Spleen (tissue), 13 donors: ENCODE measurements at places on chromosomes 3 and 15. TPM values are rescaled to one million over a fixed set of nuclear protein-coding genes. Genes with fewer than 3 reads are reported as not detected.

GRCh38 chr3:150168698-150169097 lies 198.0 kb upstream of the PFN2 start:
- DNase-seq: no peak

PLSCR2 gene
- polyA plus RNA-seq: not detected

- DNase-seq: no peak
Observed at GRCh38 chr3:52324676-52325075, 8.6 kb downstream of the DNAH1 start.

DNA sequence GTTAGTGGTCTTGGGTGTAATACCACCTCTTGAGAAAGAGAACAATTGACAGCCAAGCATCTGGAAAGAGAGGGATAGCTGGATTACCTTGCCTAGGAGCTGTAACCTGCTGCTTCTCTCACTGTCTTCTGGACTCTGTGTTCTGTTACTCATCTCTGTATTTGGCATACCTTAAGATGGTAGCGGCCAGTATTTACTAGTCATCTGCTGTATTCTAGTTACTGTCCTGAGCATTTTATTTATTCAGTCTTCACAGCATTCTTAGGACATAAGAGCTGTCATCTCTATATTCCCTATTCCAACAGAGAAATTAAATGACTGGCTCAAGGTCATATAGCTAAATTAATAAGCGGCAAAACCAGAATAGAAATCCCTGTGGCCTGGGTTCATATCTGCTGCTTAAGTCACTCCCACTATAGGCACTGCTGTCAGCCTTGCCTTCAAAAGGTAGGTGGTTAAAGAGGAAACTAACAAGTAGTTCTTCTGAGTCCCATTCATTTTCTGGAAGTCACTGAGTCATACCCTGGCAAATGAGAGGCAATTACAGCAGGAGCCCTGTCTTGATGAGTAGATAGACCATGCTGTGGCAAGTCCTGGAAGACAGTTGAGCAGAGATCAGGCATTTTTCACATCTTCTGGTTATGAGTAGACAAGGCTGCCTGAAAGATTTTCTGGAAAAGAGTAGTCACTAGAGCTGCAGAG lies 68.2 kb downstream of the RAB7A start:
- DNase-seq: no peak

SUSD5 gene
- polyA plus RNA-seq: 0.33 TPM

- DNase-seq: no peak
Observed at GRCh38 chr15:82894971-82895520, 57.5 kb downstream of the HOMER2 start.

DNA sequence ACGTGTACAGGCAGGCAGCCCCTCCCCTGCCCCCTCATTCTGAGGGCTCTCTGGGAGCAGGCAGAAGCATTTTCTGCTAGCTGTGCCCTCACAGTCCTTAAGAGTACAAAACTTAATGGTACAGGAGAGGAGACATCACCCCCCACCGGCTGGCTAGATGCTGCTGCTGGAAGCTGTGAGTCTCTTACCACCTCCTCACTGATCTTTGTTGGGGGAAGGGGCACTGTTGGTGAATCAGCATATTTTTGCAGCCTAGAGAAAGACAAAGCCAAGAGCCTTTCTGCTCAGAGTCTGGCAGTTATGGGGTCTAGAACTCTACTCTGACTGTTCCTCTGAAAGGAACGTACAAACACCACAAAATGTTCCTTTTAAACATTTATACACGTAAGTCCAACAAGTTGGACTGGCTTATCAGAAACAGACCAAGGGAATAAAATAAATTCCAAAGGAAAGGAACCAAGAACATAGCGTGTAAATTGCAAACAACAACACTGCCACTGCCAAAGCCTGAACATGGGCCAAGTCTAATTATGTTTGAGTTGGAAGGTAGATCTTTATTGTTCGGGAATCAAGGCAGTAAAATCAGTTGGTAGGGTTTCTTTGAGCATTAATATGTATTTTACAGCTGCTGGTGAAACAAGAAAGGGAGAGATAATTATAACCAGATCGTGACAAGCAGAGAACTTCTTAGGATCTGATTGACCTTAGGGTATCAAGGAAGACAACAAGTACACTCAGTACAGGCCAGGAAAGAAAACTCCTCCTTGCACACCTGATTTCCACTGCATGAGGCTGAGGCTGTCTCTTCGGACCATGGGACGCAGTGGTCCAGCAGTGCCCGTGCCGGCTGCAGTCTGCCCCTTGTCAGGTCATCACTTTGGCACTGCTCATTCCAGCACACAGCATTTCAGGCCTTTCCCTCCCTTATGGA lies 27.4 kb downstream of the CLK3 start:
- no peak for DNase-seq

DNA sequence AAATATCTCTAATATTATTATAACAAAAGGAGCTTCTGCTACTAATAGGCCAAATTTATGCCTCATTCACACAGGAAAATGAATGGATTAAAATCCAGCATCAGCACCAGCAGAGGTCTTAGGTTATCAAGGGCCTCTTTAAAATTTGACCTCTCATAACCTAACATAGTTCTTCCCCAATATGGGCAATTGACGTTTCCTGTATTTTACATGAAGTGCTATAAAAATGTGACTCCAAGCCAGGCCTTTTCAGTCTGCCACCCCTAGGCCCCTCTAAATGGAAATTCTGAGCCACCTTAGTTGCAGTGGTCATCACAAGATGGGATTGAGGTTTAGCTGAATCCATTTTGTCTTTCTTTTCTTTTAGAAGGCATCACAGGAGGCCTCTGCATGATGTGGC lies 70.1 kb downstream of the CASR start:
- no peak for DNase-seq

GRCh38 chr3:173939331-173939730 lies 541.8 kb downstream of the NLGN1 start:
- DNase-seq: no peak

DNA sequence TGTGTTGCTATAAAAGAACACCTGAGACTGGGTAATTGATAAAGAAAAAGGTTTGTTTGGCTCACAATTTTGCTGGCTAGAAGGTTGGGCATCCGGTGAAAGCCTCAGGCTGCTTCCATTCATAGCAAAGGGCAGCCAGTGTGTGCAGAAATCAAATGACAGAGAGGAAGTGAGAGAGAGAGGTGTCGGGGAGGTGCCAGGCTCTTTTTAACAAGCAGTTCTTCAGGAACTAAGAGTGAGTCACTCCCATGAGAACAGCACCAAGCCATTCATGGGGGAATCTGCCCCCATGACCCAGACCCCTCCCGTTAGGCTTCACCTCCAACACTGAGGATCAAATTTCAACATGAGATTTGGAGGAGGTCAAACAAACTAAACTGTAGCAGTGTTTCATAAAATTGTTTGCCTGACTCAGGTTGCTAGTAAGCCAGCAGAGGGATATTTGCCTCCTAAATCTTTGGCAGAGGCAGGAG lies 4.5 kb upstream of the PARP15 start:
- no peak for DNase-seq

DNA sequence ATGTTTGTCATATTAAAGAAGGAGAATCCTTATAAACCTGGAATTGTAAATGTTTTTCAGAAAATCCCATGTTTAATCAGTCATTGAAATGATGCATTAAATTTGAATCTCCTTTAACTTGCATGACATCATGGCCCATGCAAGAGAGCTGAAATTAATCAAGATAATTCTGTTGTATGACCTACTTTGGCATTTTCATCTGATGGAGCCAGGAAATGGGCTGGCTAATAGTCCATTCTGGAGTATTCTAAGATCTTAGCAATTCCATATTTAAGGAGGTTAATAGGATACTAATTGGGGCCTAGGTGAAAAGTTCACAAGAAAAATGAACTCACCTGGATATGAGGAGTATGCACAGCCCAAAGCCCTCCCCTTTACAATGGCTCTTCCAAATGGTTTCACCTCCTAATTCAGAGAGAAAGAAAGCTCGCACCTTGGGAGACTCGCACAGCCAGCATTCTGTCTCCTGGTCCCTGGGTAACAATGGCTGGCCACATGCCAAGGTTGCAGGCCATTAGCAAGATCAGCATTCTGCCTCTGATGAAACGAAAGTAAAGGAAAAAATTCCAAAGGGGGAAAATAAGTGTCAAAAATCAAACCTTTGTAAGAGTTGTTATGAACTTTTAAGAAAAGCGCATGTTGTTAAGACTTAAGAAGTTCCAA lies 786.4 kb downstream of the MCTP2 start:
- DNase-seq: peak; percentile 85

SLC25A36 gene
- polyA plus RNA-seq: 19.1 TPM

- DNase-seq: no peak
Observed at GRCh38 chr3:28124882-28125281, 116.5 kb upstream of the CMC1 start.

- DNase-seq: no peak
Observed at GRCh38 chr3:143601723-143602484, 246.4 kb downstream of the SLC9A9 start.

- peak; percentile 28 for DNase-seq
Observed at GRCh38 chr3:123372686-123373473, 76.0 kb downstream of the ADCY5 start.

DNA sequence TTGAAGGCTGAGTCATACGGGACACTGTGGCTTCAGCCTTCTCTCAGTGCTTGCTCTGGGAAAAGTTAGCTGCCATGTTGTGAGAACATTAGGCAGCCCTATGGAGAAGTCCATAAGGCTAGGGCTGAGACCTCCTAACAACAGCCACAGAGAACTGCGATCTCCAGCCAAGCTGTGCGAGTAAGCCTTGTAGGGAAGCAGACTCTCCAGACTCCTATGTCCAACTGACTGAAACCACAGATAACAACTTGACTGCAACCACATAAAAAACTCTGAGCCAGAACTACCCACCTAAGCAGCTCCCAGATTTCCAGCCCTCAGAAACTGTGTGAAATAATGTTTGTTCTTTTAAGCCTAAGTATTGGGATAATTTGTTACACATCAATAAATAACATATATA lies 40.7 kb downstream of the DENND6A start:
- DNase-seq: no peak

DNA sequence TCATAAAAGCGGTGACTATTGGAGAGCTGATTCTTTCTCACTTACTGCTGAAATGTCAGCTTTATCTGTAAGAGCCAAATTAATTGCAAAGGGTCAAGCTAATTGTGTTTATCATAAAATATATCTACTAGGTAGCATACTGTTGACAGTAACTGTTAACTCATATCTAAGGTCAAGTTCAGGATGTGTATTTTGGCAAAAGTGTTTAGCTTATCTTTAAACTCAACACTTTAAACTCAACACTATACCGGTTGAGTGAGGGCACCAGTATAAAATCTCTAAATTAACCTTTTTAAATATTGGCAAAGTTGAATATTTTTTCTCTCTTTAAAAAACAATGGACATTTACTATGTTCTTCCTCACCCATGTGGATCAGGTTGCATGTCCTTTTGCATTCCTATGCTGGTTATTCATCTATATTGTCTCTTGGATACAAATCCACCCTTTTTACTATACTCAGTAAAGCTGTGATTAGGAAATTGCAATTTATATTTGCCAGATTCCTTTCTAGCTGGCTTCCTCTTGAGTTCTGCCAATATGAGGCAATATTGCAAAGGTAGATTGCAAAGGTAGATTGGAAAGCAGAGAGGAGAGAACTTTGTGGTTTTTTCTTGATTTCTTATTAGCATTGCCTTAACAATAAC lies 344.6 kb upstream of the DCBLD2 start:
- DNase-seq: no peak

- no peak for DNase-seq
Observed at GRCh38 chr3:52872245-52872644, 25.1 kb downstream of the STIMATE start.

ARHGEF26 gene
- 1.9 TPM for polyA plus RNA-seq

DNA sequence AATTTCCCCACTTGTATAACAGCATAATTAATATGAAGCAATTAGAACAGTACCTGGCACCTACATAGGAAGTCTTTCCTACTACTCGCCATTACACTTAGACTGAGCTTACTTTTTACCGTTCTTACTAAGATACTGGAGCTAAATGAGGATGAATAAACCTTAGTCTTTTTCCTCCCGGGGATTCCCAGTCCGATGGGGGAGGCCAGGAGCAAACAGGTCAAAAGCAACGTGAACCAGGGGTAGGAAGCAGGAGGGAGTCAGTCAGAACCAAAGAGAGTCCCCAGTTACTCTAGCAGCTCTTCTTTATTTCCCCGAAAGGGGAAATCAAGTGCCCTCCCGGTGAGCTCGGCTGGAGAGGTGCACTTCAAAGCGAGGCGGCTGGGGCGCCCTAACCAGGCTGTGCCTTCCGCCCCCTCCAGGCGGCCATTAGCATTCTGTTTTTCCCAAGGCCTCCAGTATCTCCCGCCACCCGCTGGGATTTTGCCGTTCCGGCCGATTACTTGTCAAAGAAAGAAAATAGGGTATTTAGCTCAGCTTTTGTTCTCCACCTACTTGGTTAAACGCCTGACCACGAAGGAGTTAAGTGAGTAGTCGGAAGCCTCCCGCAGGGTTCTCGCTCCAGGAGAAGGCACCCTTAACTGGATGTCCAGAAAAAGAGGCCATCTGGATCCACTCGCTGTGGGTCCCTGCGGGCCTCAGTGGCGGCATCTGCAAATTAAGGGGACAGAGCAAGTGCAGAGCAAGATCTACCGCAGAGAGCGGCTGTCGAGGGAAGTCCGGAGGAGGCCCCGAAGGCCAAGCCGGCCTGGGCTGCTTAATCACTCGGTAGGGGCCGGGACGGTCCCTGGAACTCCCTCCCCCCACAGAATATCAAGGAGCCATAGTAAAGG lies 6.3 kb upstream of the EOMES start:
- peak; percentile 73 for DNase-seq

DNA sequence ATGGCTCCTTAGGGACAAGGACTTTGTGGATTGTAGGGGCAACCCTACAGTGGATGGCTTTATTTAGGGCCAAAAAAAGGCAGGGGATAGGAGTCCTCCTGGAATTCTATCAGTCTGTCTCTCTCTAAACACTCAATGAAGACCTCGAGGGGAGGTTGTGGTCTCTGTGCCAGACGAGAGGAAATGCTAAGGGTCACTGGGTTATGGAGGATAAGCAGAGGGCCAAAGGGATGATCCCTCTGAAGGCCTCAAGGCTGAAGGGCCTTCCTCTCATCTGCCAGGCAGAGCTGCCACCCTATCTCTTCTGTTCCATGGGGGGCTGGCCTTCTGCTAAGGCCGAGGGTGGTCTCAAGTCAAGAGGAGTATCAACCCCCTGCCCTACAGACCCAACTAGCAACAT lies 27.0 kb downstream of the PLXNB1 start:
- DNase-seq: no peak

DNA sequence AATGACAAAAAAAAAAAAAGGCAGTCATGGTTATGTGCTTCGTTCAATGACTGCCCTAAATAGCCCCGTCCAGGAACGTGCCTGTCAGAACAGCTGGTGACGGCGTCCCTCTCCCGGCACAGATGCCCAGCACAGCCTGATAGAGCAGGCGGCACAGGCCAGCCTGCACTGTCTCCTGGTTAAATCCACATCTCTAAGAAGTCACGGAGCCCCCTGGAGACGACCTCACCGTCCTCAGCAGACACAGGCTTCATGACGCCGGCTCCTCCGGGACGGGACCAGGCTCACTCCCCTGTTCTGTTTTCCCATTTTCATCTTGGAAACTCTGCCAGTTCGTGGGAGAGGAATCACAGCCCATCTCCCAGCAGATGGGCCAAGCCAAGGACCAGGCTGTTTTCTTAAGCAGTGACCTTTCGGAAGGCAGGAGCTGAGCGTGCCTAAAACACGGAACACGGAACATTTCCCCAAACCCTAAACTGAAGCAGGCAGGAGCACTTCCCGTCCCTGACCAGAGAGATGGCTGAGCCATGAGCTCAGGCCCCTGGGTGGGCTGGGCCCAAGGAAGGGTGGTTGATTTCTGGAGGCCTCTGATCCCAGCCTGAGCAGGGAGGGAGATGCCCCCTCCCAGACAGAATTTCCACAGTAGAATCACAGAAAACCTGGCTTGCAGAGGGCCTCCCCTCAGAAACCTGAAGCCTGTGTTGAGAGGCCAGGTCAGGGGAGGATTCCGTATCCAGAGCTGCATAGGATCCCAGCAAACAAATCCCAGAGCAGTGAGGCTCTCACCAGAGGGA lies 35.9 kb downstream of the ADCY5 start:
- DNase-seq: peak; percentile 66

GRCh38 chr3:15948388-15948787 lies 150.6 kb upstream of the ANKRD28 start:
- no peak for DNase-seq
